Renal cortex interstitium (tissue), 15 donors: ENCODE measurements at places on chromosomes 7 and 10. TPM values are rescaled to one million over a fixed set of nuclear protein-coding genes. Genes with fewer than 3 reads are reported as not detected.

TOMM7 gene
- polyA plus RNA-seq: 407 TPM

C10orf67 gene
- 2.3 TPM for polyA plus RNA-seq

CFAP43 gene
- 18.6 TPM for polyA plus RNA-seq

MYL7 gene
- polyA plus RNA-seq: 0.62 TPM

SPDYE9 gene
- polyA plus RNA-seq: 0.32 TPM

SKAP2 gene
- polyA plus RNA-seq: 25.0 TPM

MUC12 gene
- polyA plus RNA-seq: 0.02 TPM

FEZF1 gene
- not detected for polyA plus RNA-seq

FAM237B gene
- 0.48 TPM for polyA plus RNA-seq

ZP3 gene
- 4.9 TPM for polyA plus RNA-seq

GFRA1 gene
- 27.1 TPM for polyA plus RNA-seq

HMX2 gene
- 1.5 TPM for polyA plus RNA-seq

MYPN gene
- polyA plus RNA-seq: 0.11 TPM

AOAH gene
- 3.1 TPM for polyA plus RNA-seq

POM121 gene
- polyA plus RNA-seq: 48.1 TPM
